ENCODE measurements at places on chromosomes 1 and 21. TPM values are rescaled to one million over a fixed set of nuclear protein-coding genes. Genes with fewer than 3 reads are reported as not detected.

The BMP8A gene
- 2.5 TPM for polyA plus RNA-seq

The PCAT6 gene
- 14.5 TPM for polyA plus RNA-seq

The BTG2 gene
- polyA plus RNA-seq = 117 TPM

The MAP3K21 gene
- 0.49 TPM for polyA plus RNA-seq

The MFAP2 gene
- 162 TPM for polyA plus RNA-seq

Measured in brain (organoid and tissue), 16 donors.